GM19239 (cell line): ENCODE measurements at places on chromosomes 2 and 18.
A peak's percentile ranks its signal among the peaks of the same experiment; 100 is the strongest.

DNA sequence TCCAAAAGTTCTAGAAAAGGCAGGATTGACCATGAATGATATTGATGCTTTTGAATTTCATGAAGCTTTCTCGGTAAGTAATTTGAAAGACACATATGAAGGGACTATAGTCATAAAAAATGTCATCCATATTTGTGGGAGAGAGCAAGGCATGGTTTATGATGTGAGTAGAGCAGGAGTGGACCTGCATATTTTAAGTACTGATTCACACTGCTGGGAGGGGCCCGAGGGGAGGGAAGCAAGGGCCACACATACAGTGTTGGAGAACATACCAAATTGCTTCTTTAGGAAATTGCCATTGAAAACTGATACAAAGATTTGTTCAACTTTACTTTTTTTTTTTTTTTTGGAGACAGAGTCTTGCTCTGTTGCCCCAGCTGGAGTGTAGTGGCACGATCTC, 39.4 kb downstream of the HADHB start:
- DNase-seq = no peak

DNA sequence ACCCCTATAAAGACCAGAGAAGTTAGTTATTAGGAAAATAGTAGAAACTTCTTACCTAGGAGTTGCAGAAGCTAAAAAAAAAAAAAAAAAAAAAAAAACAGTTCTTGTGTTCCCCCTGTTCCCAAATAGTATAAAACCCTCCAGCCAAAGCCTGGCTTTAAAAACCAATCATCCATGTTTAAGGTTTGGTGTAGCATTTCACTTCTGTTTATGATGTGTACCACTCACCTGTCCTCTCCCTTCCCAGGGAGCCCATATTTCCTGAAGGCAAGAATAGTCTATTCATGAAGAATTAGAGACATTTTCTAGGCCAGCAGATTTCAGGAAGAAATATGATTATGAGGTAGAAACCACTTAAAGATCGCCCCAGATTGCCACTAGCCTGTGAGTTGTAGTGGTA, 273.6 kb downstream of the SETBP1 start:
- DNase-seq = no peak

GRCh38 chr2:218046238-218046637, 22.8 kb upstream of the RUFY4 start:
- no peak for DNase-seq

DNA sequence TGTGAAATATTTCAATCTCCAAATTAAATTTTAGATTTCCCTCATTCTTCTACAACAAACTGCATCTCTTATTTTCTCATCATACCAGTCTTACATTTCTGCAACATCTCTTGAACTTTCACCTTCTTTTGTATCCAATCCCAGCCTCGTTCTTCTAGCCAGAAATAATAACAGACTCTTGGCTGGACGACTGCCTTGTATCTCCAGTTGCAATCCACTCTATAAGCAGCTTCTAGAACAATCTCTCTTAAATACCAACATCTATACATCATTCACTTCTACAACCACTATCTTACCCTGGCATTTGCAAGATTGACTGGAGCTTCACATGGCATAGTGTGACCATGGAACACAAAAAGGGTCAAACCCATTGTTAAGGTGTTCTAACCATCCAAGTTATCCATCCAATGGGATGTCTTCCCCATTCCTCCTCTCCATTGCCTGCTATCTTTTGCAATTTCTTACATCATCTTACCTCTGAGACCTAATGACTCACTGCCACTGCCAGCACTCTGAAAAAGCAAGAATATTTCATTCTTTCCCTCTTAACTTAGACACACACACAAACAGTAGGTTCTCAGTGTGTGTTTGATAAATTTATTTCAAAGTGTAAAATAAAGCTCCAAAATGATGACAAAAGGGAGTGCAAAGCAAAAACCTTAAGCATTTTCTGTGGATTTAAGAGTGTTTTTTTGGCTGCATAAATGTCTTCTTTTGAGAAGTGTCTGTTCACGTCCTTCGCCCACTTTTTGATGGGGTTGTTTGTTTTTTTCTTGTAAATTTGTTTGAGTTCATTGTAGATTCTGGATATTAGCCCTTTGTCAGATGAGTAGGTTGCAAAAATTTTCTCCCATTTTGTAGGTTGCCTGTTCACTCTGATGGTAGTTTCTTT, 145.6 kb downstream of the METTL4 start:
- no peak for DNase-seq

DNA sequence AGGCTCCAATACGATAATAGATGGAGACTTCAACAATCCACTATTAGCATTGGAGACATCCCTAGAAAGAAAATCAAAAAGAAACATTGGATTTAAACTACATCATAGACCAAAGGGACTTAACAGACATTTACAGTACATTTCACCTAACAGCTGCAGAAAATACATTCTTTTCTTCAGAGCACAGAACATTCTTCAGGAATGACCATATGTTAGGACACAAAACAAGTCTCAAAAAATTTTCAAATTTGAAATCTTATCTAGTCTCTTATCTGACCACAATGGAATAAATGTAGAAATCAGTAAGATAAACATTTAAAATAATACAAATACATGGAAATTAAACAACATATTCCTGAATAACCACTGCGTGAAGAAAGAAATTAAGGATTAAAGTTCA, 68.7 kb downstream of the STRADB start:
- no peak for DNase-seq

DNA sequence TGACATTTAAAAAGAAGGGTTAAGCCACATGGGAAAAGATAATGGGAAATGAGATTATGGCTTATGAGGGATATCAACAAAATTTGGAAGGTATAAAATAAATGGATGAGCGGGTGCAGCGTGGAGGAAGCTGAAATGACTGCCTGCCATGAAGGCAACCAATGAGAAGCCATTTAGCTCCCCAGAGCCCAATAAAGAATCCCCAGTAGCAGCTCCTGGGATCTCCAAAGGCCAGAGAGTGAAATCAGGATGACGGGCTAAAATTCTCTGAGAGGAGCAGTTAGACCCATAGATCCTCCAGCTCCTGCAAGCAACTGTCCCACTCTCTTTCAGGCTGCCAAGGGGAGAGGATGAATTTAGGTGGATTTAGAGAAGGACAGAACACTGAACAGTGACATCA, 12.9 kb upstream of the MAPRE3 start:
- DNase-seq = no peak

DNA sequence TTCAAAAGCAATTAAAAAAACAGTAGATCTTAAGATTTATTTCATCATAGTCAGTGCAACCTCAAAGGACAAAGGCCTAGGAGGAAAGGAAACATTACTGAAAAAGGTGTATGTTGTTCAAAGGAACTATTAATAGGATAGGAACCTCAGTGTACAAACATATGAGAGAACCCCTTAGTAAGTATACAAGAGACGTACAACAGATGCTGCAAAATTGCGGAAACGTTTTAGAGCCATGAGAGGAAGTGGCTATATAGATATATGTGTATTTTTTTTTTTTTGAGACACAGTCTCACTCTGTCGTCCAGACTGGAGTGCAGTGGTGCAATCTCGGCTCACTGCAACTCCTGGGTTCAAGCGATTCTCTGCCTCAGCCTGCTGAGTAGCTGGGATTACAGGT, 22.2 kb downstream of the PIK3C3 start:
- DNase-seq = no peak

GRCh38 chr2:168801961-168802858, at the start of gene NOSTRIN:
Gene NOSTRIN (plus strand): TSS chr2:168802637. CDS start chr2:168802647, 10 bp downstream.
- DNase-seq = no peak

- DNase-seq = no peak
Measured at GRCh38 chr2:236105955-236106607, 62.1 kb downstream of the GBX2 start.

DNA sequence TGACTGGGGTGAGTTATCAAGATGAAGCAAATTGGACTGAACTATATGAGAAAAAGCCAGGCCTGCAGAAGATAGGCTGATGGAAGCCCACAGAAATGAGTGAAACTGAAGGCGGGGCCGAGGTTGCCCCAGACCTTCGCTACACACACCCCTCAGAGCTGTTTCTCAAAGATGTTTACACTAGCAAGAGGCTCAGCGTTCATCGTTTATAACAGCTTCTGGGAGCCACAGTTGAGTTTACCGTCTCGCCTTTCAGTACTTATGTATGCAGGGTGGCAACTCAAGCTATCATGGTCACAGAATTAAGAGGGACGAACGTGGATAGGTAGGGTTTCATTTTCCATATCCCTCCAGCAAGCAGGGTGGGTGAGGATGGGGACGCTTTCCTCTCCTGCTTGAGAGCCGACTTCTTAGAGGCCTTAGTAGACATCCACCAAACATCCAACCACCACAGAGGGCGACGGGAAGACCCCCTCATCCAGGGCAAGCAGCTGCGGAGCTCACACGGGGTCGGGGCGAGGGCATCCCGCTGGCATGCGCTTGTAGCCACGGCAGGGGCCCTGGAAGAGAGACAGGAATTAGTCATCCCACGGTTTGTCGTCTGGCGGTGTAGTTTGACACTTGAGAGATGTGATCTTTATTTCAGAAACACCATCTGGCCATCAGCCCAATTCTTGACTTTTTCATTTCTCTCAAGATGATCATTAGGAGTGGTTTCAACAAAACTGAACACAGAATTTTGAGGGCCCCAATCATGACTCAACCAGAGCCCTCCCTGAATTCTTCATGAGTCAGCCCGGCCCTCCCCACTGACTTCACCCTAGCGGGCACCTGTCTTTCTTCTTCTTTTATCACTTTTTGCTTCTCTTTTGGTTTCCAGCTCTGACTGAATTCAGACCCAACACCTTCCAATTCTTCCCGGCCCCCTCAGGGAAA, 109.1 kb upstream of the CTDP1 start:
- no peak for DNase-seq

GRCh38 chr2:112187046-112187715, 49.0 kb downstream of the FBLN7 start:
- no peak for DNase-seq

- DNase-seq = no peak
Measured at GRCh38 chr18:27860701-27861107, 316.2 kb downstream of the CDH2 start.

DNA sequence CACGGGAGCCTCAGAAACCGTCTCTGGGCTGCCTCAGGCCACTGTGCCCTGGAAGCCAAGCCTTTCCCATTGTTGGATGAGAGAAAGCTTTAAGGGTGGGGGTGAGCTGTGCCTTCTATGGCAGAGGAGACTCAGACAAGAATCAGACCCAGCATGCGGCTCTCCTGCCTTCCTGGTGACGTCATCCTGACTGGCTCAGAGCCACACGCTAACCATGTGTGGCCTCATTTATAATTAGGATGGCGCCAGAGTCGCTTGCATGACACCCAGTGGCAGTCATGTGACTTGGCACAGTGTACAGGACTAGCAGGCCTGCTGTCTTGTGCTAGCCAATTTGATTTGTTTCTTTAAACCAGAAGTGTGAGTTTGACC, 99.1 kb downstream of the SH3BP4 start:
- DNase-seq = no peak

DNA sequence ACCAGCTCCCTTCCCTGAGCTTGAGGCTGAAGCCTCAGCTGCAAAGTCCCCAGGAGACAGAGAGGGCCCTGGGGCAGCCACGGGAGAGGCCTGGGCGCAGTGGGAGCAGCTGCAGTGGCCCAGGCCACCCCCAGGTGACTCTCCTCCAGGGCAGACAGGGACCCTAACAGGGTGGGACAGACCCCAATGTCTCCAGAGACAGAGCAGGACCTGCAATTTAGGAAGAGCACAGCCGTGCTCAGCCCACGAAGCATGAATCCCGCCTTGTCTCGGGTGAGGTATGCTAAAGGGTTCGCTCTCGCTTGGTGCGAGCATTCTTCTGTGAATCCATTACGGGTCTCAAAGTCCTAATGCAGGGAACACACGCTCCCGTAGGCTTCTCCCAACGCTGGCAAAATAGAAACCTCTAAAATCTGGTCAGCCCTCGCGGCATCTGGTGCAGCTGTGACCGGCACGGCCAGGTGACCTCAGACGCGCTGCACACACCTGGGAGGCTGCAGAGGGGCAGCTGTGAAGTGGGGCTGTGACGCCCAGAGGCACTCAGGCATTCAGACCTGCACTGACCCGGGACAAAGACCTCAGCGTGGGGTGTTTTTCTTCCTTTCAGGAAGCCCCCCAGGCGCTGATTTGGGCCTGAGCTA, 12.6 kb downstream of the MBP start:
- no peak for DNase-seq

- no peak for DNase-seq
Measured at GRCh38 chr2:237600205-237600846, 9.8 kb upstream of the RAB17 start.

- peak; percentile 52 for DNase-seq
Measured at GRCh38 chr2:149313512-149313972, 16.8 kb upstream of the LYPD6 start.

DNA sequence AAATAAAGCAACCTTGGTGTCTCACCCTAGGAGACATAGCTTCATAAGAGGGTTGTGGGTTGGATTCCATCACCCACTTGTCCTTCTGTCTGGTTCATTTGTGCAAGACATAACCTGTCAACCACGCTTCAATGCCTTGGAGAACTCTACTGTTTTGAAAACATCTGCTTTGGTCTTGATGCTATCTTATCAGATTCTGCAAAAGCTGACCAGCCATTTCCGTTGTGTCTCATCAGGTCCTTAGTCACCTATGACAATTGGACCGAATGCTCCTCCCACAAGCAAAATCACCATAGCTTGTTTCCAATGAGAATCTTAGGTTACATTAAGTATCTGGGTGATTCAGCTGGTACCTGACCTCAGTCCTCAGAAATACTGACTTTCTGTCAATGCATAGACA, 35.4 kb downstream of the STAT4 start:
- no peak for DNase-seq
